Heart right ventricle (tissue), 16 donors: ENCODE measurements at places on chromosomes 6 and 20.

- no peak for DNase-seq
These were observed 31.5 kb downstream of the NINL start for GRCh38 chr20:25553819-25554296.

- DNase-seq: no peak
These were observed 27.3 kb downstream of the COL21A1 start for GRCh38 chr6:56220078-56220477.

GRCh38 chr6:25194172-25194678 lies 84.9 kb upstream of the CARMIL1 start:
- DNase-seq: no peak

DNA sequence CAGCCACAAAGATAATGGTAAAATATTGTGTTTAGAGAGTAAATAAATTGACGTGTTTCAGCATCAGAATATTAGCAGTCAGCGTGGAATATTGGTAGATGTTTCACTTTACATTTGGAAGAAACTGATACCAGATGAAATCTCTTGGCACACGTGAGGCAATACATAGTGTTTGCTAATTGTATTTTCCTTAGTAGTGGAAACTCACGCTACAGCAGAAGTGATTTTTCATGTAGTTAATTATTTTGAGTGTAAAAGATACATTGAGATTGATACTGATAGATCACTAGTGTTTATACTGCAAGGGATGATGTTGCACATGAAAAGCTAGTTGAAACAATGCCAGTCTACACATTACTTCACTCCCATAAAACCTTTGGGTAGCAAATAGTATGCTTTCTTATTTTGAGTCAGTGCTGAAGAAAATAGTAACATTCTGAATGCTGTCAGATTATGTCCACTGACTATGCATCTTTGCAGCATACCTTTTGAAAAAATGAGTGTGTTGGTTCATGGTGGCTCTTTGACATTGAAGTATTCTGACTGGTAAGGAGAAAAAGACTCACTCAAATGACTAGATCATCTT lies 59.3 kb downstream of the CD2AP start:
- DNase-seq: no peak

DNA sequence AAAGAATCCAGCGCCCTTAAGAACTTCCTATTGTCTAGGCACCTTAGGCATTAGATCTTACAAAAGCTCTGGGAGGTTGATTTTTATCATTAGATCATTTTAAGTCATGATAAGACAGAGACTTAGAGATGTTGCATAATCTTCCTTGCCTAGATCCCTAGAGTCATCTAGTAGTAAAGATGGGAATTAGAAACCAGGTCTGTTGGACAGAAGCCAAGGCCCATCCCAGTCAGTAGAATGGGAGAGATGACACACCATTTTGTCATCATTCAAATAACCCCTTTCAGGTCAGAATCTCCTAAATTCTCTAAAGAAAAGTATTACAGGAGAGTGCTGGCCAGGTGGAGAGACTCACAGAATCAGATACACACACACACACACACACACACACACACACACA lies 579.1 kb downstream of the BMP2 start:
- DNase-seq: no peak

GRCh38 chr20:59751075-59751711 lies 146.9 kb downstream of the PHACTR3 start:
- DNase-seq: peak; percentile 78

DNA sequence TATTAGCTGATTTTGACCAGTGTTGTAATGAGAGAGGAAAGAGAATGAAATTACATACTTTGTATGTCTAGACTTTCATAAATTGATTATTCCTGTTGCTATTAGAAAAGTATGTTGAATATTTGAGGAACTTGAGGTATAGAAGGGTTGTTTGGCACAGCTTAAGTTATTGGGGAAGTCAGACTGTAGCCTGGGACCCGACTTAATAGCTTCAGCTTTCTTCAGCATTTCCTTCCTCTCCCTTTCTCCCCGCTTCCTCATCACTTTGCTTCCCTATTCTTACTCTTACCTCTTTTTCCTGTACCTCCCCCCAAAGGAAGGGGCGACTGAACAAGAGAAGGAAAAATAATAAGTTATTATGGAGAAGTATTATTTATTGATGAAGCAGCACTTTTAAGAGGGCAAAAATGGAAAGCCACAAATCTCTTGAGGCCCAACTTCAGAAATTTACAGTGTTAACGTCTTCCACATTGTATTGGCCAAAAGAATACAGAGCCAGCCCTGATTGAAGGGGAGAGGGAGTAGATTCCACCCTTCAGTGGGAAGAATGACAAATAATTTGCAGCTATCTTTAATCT lies 7.4 kb downstream of the SENP6 start:
- no peak for DNase-seq

DNA sequence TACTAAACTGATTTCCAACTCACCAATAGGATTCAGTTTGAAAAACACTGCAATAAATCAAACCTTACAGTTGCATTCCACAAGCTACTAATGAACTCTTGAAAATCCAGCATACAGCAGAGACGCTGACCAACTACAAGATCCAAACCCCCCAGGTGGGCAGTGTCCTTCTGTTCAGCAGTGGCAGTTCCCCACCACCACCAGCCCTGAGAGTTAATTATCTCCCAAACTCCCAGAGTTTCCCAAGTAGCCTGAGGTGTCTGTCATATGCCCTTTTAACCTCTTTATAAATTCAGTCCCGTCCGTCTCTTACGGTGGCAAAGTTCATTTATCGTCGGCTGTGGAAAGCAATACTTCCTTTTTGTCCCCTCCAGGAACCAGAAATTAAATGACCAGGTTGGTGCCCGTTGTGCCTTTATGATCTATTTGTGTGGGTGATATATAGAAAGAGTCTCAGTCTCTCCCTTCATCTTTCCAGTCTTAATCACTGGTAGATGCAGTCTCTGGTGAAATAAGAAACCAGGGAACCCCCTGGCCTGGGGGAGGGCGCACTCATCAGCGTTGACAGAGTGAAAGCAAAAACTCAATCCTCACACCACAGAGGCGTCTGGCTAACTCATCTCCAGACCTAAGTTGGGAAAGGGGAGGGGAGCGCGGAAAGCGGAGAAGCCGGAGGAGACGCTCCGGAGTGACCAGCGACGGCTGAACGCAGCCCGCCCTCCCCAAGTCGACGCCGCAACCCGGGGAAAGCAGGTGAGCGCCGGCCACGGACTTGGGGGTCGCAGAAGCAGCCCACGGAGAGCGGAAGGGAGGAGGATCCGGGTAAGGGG lies 717 bp downstream of the MRPL14 start:
- DNase-seq: peak; percentile 43

GRCh38 chr6:154343473-154344308 lies 12.9 kb downstream of the IPCEF1 start:
- DNase-seq: peak; percentile 7

GRCh38 chr20:38230253-38230551 lies 30.3 kb downstream of the KIAA1755 start:
- DNase-seq: no peak

DNA sequence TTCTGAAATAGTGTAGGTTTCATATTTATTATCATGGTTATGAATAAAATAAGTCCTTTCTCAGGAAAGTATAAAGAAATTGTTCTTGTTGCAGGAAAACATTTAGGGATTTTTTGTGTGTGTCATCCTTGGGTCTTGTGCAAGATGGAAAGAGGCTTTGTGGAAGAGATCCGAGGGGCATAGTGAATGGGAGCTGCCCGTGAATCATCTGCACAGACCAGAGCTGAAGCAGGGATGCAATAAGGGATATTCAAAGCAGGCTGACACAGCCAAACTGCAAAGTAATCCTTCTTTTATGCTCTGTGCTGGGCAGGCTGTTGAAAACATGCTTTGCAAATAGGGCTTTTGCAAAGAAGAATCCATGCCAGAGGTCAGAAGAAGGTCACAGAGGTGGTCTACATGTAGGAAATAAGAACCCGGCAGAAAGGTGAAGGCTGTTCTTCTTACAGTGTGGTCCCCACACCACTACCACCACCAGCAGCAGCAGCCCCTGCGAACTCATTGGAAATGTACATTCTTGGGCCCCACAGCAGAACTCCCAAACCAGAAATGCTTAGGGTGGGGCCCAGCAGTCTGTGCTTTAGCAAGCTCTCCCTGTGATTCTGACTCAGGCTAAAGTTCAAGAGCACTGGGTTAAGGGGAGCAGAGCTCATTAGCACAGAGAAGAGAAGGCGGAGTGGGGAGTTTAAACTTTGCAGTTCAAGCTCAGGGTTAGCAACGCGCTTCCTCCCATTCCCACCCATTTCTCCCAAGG lies 237.6 kb downstream of the QKI start:
- DNase-seq: no peak

GRCh38 chr20:6768228-6769140 lies 998 bp downstream of the BMP2 start:
- DNase-seq: peak; percentile 29
